ENCODE measurements at places on chromosomes 13 and 19.

- peak; percentile 18 for DNase-seq
These were observed 92.9 kb upstream of the SGCG start for GRCh38 chr13:23087880-23088279.

GRCh38 chr13:59691501-59692066 is 472.1 kb downstream of the DIAPH3 start:
- DNase-seq: no peak

DNA sequence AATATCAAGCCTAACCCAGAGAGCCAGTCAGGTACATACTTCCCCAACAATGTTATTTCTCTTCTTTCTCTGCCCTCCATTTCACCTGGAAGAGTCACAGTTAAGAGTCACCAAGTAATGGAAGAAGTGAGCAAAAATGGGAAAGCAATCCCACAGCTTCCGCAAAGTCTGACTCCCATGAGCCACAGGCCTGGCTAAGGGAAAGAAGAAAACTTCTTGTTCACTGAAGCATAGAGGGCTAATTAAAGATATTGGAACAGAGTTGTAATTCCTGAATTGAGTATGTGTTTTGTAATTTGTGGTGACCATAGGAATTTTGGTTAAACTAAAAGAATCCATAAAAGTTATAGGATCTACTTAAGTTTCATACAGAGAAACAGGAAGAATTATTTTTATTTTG is 830.9 kb upstream of the PCDH20 start:
- no peak for DNase-seq

GRCh38 chr19:56301886-56302620 is 12.6 kb downstream of the ZSCAN5A start:
- DNase-seq: no peak

GRCh38 chr13:64688893-64689677 is 2541.1 kb downstream of the PCDH9 start:
- DNase-seq: no peak

- no peak for DNase-seq
These were observed 150.4 kb downstream of the PDS5B start for GRCh38 chr13:32736648-32737047.

GRCh38 chr19:4198467-4199126 is 16.1 kb downstream of the ANKRD24 start:
- DNase-seq: no peak

GRCh38 chr19:1874554-1875185 is 10.6 kb downstream of the ABHD17A start:
- DNase-seq: no peak

DNA sequence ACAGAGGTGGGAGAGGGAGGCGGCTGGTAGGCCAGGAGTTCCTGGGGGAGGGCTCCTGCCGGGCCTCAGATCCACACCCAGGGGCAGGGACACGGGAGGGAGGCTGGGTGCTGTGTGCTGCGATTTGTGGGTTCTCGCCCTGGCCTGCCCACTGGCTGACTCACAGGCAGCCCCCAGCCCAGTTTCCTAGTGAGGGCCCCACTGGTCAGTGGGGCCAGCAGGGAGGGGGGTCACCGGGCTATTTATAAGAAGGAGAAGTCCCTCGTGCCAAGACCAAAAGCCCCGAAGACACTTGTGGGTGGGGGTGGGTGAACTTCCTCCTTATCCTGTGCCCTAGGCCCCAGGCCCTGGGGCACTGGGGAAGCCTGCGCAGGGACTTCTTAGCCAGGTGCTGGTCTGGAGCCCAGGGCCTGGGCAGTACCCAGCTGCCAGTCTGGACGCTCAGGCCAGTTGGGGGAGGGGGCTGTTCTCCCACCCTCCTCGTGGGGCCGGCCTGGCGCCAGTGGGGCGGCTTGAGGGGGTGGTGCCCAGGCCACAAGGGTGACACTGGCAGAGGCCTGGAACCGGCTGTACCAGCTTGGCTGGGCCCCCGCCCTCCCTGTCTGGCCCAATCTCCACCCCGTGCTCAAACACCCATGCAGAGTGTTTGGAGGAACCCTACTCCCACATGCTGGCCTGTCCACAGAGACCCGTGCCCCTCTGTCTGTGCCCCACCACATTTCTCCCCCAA is 5.0 kb upstream of the JUNB start:
- DNase-seq: no peak

DNA sequence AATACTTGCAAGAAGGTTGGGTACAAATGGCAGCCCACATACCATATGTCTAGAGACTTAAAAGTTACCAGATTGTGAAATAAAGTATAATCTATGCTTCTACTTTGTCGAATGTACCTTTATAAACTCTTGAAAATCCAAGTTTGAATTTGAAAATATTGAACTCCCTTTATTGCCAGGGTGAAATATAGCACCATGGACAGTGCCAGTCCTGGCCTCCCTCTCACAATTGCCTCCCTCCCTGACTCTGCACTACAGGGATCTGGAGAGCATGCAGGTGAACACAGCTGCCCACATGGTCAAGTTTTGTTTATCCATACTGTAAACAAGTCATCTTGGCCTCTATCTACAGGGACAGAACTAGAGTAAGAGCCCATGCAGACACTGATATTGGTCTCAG is 394.1 kb upstream of the SLITRK6 start:
- DNase-seq: no peak

- no peak for DNase-seq
These were observed 15.9 kb downstream of the CYTH2 start for GRCh38 chr19:48484931-48485612.

- DNase-seq: no peak
These were observed 68.6 kb downstream of the FOXO1 start for GRCh38 chr13:40597735-40598365.

Data from NT2/D1 (cell line).